ENCODE measurements at places on chromosomes 16 and 17.

DNA sequence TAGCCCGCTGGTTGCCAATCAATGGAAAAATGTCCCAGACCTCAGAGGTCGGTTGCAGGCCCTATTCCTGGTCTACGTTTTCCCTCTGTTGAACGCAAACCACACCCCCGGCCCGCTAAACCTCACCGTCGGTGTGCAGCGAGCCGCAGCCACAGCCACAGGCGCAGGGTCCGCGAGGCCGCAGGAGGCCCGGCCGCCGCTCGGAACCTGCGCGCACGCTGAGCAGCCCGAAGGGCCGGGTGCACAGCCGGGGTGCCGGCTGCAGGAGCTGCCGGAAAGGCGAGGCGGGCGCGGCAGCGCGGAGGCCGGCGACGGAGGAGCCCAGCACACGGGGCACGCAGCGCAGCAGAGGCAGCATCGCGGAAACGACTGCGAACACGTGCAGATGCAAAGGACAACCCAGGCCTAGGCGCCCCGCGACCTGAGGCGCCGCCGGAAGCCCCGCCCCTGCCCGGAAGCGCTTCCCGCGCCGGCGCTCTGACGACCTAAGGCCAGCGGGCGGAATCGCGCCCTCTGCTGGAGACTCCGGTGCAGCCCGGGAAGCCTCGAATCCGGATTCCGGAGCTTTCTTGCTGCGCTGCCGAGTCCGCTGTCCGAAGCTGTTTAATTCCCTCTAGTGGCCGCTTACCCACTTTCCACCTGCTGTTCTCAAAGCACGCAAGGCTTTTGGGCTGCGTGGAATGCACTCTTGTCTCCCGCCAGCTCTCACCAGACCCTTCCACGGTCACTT lies at the start of gene C1QBP:
TSS of gene C1QBP (minus strand) at position 440 of the 730 bp plus-strand sequence. CDS start at position 358, 82 bp downstream.
- DNase-seq, result peak; percentile 68

GRCh38 chr16:10770907-10771306 lies 27.3 kb downstream of the NUBP1 start:
- no peak for DNase-seq

DNA sequence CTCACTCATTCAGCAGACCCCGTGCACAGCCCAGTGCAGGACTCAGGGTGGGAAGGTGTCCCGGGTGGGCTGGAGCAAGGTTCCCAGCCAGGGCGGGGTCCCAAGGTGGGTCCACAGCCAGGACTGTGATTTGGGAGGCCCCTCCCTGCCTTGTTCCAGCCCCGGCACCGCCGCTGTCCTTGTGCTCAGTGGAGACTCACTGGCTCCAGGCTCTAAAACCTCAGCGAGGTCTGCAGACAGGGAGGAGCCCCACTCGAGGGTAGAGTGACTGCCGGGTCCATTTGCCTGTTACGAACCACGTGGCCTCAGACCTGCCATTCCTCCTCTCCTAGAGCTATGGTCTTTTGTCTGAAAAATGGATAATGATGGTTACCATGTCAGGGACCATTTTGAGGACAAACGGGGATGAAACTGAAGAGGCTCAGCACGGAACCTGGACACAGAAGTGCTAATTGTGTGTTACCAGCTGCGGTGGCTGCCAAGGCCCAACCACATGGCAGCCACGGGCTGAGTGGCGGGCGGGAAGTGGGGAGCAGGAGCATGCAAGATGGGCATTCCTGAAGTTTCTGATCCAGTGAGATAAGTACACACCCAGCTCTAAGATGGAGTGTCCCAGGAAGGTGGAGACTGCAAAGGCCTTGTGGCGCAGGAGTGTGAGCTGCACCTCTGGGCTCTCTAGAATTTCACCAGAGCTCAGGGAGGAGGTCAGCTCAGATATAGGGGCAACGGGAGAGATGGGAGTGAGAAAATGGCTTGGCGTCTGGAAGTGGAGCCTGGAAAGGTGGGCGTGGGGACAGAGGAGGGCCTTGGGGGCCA lies 317.6 kb downstream of the SEC14L1 start:
- DNase-seq, result no peak

- no peak for DNase-seq
These were observed 6.2 kb downstream of the TAF1C start for GRCh38 chr16:84180519-84181140.

- no peak for DNase-seq
These were observed 38.1 kb upstream of the VPS4A start for GRCh38 chr16:69273009-69273408.

- DNase-seq, result no peak
These were observed 68.1 kb downstream of the COG7 start for GRCh38 chr16:23384878-23385277.

DNA sequence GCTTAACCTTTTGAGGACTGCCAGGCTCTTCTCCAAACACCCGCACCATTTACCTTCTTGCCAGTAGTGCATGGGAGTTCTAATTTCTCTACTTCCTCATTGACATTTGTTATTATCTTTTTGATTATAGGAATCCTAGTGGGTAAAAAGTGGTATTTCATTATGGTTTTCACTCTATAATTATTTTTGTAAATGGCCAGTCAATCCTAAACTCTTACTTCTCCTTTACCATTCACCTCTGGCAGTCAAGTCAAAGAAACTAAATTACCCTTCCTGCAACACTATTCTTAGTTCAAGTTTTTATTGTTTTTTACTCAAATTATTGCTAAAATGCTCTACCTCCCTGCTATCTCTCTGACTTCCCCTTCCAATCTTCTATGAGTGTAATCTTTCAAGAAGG lies 29.8 kb upstream of the ANKFY1 start:
- no peak for DNase-seq

DNA sequence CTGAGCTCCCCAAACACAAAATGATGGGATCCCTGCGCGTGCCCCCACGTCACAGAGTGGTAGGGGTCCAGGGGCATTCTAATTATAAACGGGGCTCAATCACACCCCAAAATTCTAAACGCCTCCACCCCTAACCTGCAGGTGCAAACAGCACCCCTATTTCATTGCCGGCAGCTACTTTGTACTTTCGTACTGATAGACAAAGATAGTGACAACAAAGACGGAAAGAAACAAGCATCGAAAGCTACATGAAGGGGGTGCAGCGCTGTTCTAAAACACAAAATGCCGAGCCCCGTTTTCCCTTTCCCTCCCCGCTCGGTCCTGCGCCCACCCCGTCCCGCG lies 13.9 kb downstream of the MIS12 start:
- no peak for DNase-seq

DNA sequence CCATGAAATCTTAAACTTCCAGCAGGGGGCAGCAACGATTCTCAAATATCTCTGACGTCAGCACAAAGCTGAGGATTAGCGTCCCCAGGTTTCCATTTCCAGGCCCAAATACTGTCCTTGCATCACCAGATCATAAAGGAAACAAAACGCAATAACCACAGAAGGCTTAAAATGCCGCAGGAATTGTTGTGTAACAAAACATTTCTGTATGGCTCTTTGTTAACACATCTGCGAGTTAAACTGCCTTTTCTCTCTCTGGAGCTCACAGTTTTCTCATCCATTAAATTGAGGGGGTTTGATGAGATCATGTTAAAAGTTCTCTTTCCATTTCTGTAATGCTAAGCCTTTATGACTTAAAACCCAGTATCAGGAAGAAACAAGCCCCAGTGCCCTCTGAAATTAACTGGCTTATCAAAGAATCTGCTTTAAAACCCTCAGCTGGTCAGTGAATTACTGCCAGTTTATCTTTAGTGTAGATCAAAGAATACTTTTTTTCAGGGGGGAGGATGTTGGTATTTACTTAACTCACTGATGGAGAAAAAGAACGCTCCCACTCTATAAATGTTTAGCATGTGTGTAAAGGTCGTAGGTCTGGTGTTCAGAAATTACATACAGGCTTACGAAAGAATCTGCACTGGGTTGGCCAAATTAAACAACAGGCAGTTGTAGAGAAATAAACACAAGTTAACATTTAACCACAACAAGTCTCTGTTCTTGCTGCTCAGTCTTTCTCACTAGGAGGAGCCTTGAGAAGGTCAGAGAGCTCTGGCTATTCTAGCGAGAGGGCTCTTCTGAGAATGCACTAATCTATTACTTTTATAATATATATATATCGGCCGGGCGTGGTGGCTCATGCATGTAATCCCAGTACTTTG lies 10.6 kb upstream of the TERF2 start:
- no peak for DNase-seq

GRCh38 chr17:49603720-49604119 lies 28.0 kb downstream of the NXPH3 start:
- no peak for DNase-seq

- peak; percentile 40 for DNase-seq
These were observed 488 bp downstream of the TFAP4 start for GRCh38 chr16:4272114-4272956.

- no peak for DNase-seq
These were observed 15.5 kb upstream of the TFAP4 start for GRCh38 chr16:4288148-4288921.

GRCh38 chr17:773016-773415 lies 9.1 kb downstream of the GLOD4 start:
- DNase-seq, result no peak

GRCh38 chr17:41989702-41990419 lies 23.3 kb downstream of the CNP start:
- peak; percentile 52 for DNase-seq

DNA sequence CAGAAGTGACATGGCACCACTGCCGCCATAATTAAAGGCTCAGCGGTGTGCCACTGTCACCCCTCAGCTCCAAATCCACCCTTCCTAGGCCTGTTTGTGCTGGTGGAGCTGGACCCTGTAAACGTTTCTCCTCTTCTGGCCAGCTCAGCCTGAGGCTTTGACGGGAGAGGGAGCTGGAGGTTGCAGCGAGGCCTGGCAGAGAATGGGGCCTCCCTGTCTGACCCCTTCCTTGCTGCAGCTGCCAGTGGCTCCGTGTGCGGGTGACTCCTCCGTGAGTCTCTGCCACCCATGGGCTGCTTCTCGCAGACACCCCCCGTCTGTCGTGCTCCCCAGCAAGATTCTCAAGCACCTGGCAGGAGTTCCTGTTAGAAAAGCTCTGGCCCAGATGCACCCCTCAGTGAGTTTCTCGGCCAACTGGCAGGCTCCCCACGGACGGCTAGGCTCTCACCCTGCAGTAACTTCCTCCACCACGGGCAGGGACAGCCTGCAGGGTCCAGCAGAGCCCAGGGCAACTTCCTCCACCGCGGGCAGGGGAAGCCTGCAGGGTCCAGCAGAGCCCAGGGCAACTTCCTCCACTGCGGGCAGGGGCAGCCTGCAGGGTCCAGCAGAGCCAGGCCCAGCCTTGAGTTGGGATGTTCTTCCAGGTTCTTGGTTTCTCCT lies 4.7 kb upstream of the CHMP6 start:
- no peak for DNase-seq

GRCh38 chr16:56833243-56833970 lies 31.6 kb upstream of the SLC12A3 start:
- no peak for DNase-seq

DNA sequence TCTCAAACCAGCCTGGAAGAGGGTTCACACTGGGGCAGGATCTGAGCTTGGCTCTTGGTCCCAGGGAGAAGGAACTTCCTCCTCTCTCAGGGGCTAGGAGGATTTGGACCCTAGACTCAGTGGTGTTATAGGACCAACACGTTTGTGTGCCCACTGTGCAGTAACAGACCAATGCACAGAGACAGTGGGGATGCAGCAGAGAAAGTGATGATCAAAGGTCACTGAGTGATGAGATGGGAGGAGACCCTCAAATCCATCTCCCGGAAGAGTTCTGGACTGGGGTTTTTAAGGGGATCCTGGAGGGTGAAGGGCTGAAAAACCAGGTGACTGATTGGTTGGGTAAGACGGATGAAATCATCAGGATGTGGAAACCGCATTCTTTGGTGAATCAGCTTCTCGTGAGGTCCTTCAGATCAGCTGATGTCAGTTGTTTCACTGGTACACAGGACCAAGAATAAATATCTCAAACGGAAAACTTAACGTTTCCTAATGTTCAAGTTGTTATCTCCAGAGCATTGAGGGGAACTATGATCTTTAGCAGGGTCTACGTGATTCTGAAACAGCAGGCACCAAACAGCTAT lies 3.3 kb upstream of the VAC14 start:
- no peak for DNase-seq

DNA sequence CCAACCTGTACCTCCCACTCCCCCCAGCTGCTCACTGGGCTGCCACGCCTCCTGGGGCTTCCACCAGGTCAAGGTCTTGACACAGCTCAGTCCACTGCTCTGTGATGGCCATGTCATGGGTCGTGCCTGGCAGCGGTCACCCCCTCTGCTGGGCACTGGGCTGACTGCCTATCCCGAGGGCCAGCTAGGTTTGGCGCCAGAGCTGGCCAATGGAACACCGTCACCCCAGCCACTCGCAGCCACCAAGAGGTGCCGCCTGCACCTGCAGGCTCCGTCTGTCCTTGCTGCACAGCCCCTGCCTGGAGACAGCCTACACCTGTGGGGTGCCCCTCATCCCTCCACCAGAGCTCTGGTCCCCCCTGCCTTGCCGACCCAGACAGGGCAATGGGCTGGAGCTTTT lies 4.5 kb upstream of the RAB40C start:
- no peak for DNase-seq

GRCh38 chr16:740764-741505 lies at the start of gene CIAO3:
CIAO3 (minus strand) TSS chr16:740997; CDS start chr16:740985, 12 bp downstream.
- peak; percentile 79 for DNase-seq

- DNase-seq, result peak; percentile 78
These were observed at the start of gene FAM83G for GRCh38 chr17:19004421-19005136. FAM83G (minus strand) TSS chr17:19004764; CDS start chr17:19004041, 723 bp downstream.

GRCh38 chr16:58028541-58029070 lies 3.1 kb downstream of the MMP15 start:
- no peak for DNase-seq

DNA sequence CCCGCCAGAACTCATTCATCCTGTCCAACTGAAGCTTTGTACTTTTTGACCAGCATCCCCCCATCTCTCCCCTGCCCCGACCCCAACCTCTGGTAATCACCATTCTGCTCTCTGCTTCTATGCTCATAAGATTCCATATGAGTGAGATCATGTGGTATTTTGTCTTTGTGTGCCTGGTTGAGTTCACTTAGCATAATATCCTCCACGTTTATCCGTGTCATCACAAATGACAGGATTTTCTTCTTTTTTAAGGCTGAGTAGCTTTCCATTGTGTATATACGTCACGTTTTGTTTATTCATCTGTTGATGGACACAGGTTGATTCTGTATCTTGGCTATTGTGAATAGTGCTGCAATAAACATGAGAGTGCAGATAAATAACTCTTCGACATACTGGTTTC lies 278.9 kb downstream of the SNX29 start:
- no peak for DNase-seq

DNA sequence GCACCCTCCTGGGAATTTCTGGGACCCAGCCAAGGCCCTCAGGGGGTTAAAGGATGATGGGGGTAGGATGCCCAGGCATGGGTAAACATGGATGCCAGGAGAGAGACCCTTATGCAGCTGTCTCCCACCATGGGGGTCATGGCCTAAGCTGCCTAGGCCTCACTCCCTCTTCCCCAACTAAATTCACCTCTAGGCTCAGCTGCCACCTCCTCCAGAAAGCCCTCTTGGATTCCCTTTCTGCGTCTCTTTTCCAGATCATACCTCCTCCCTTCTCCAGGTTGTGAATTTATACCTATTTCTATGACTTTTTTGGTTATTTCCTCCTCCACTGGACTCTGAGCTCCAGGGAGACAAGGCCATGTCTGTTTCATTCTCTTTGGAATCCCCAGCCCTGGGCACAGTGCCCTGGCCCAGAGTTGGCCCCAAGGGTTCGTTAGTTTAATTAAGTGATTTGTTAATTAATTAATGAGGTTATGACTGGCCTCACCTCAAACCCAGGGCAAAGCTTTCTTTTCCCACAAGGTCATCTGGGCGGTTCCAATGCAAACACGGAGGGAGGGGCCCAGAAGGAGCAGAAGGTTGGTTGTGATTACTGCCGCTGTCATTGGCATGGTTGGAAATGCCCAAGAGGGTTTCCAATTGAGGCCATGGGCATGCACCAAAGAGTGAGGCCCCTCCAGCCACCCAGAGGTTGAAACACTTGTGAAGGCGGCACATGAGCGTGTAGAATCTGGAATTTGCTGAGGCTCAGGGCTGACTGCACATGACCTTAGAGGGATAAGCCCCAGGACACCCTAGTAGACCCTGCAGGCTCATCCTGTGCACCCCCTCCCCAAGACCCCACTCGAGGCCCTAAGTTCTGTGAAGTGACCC lies 6.9 kb upstream of the KRT17 start:
- no peak for DNase-seq
